ENCODE measurements at places on chromosomes 2 and 18.

- no peak for DNase-seq
Observed at GRCh38 chr2:68458981-68459380, 8.1 kb downstream of the FBXO48 start.

DNA sequence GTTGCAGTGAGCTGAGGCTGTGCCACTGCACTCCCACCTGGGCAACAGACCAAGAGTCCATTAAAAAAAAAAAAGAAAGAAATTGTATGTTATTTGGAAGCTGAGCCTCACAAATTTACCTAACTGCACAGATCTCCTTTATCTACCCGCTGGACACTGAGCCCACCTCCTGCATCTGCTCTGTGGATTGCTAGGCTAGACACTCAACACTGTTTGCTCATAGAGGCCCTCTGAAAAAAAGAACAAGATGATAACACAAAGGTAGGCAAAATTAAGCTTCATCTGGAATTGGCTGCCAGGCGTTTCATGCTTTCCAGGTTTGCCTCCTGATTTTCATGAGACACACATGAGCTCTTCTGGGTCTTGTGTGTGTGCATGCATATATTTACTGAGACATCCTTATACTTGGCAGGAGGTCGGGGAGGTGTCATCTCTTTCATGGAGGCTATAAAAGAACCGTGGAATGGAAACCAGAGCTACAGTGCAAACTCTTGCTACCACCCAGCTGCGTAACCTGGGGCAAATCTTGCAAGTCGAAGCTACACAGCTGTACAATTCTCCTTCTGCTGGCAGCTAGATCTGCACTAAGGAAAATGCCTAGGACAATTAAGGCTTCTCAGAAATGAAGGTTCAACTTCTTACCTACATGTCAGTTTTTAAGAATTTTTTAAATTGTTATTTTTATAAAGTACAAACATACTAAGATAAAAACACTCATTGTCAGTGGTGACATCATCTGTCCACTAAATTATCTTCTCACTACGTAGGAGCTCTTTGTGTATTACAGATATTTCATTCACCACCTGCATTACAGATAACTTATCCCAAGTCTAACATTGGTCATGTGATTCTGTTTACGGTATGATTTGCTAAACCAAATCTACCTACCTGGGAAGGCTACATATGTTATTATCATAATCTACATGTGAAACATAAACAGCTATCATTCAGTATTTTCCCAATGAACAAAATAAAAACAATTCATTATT lies 63.1 kb downstream of the CABYR start:
- DNase-seq: no peak

- DNase-seq: no peak
Observed at GRCh38 chr2:226647621-226648518, 151.8 kb downstream of the IRS1 start.

- no peak for DNase-seq
Observed at GRCh38 chr2:65232636-65233035, 5.0 kb downstream of the ACTR2 start.

DNA sequence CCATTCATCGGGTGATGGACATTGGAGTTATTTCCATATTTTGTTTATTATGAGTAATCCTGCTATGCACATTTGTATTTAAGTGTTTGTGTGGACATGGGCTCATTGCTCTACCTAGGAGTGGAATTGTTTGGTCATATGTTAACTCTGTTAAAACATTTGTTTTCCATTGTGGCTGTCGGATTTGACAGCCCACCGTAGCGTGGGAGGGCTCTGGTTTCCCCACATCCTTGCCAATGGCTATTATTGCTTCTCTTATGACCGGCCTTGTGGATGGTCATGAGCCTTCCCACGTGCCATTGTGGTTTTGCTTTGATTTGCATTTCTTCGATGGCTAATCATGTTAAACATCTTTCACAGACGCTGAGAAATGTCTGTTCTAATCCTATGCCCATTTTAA lies 92.0 kb downstream of the ZNF236 start:
- DNase-seq: no peak

DNA sequence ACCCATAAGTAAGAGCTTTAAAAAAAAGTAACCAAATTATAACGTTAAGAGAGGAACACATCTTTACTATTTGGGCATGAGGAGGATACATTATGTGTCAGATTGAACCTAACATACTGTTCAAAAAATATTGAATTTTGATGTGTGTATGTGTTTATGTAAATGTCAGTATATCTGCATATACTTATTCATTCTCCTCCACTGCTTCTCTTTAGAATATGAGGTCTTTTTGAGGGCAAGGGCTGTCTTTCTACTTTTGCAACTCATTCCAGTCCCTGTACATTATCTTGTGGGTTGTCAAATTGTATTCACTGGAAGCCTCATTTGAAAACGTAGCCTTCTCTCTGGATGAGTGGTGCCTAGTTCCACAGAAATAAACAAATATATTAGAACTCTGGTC lies 509.4 kb upstream of the HNMT start:
- no peak for DNase-seq

DNA sequence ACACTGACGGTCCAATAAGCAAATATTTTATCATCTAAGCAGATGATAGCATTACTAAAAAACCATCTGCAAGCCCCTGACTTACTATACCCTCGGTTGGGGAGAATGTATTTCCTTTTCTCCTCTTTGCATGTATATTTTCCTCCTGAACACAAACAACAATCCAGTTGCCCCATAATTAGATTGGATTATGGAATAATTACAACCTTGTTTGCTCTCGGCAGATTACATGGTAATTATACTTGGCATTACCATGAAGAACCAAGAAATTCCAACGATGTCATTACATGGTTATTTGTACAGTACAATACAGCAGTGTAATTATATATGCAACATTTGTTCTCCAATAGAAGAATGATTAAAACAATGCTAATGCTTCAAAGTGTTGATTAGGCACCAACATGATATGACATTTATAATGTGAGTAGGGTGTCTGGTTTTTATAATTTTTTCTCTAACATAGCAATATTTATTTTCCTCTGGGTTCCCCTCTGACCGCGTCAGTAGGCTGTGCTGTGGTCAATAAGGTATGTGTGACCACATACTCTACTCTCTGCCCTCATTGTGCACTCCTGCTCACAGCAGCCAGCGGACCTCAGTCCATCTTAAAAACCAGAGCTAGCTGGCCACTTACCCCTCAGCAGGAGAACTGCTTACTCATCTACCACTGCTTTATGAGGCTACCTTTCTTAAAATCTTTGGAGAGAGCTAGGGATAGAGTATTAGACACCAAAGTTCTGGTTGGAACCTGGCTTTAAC lies 176.1 kb downstream of the INSIG2 start:
- no peak for DNase-seq

- peak; percentile 29 for DNase-seq
Observed at GRCh38 chr18:45910405-45911023, 56.6 kb downstream of the EPG5 start.
